ENCODE measurements at places on chromosomes 3 and 15.

GRCh38 chr3:72273615-72274014 lies 488.7 kb upstream of the PROK2 start:
- DNase-seq: no peak

GRCh38 chr15:39936187-39936586 lies 2.3 kb downstream of the EIF2AK4 start:
- DNase-seq: no peak

GRCh38 chr15:37880009-37880834 lies 54.2 kb upstream of the TMCO5A start:
- DNase-seq: no peak

DNA sequence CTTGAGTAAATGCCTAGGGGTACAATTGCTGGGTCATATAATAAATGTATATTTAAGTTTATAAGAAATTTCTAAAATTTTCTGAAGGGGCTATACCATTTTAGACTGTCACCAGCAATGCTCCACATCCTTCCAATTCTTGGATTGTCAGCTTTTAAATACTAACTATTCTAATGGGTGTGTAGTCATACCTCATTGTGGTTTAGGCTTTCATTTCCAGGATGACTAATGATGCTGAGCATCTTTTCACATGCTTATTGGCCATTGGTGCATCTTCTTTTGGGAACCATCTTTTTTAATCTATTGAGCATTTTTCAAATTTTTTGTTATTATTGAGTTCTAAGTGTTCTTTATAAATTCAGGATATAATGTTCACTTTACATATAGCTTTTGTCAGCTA lies 52.5 kb upstream of the CORO2B start:
- no peak for DNase-seq

- no peak for DNase-seq
Measured at GRCh38 chr15:74857671-74858368, 14.9 kb upstream of the ULK3 start.

DNA sequence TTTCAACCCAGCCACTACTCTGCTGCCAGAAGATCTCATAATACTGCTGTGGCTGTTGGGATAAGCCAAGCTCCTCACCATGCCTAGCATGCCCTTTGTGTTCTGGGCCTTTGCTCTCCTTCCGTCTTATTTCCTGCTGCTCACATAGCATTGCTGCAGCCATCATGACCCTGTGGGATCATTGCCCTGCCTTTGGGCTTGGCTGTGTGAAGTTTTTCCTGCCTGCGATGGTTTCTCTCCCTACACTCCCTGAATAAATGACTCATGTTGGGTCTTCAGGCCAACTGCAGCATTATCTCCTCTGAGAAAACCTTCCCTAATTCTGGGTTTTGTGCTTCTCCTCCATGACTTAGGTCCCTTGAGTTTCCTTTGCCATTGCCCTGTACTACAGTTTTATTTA lies 20.8 kb upstream of the TRA2B start:
- DNase-seq: no peak

GRCh38 chr15:29170521-29170920 lies 99.1 kb downstream of the NSMCE3 start:
- no peak for DNase-seq

DNA sequence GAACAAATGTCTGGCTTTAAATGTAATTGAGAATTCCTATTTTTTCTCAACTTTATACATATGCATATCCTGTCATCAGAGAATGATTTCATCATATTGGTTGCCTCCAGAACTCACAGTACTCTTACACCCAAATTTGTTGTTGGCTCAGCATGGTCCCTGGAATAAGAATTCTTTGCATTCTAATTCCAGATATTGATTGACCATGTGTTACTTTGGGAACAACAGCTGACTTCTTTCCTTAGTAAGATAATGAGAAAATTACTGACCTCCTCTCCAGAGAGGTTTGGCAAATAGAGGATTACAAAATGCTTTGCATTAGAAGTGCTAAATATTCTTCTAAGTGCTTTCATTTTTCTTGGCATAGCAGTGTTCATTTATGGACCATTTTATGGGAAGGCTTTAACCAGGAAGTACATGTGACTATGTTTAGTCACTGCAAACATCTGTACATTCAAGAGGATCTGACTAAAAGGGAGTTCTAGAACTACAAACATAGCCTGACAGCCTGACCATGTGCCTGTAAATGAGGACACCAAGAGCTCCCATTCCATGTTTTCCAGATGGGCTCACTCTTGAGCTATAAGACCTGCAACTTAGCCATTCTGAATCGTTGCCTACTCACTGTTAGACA lies 391.6 kb upstream of the DPPA4 start:
- DNase-seq: no peak

GRCh38 chr3:49785565-49786356 lies 581 bp downstream of the IP6K1 start:
- DNase-seq: no peak

- DNase-seq: no peak
Measured at GRCh38 chr3:140505876-140506275, 172.0 kb upstream of the TRIM42 start.

- no peak for DNase-seq
Measured at GRCh38 chr3:140341203-140341602, 336.7 kb upstream of the TRIM42 start.

GRCh38 chr3:128054367-128054766 lies 2.1 kb downstream of the SEC61A1 start:
- DNase-seq: no peak

DNA sequence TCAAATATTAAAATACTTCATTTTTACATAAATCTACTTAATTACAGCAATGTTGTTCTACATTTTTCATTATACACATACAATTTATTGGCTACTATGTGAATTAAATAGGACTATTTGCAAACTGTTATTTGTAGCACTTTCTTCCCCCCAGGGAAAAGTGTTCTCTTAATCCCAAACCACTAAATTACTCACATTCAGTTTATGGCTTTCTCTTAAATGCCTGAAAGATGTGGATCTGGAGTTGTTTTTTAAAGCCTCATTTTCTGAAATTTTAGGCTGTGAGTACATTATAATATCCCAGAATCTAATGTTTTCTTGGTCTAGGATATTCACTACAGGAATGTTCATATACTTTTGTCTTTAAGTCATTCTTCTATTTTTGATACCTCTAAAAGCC lies 32.7 kb downstream of the PRTG start:
- DNase-seq: no peak

DNA sequence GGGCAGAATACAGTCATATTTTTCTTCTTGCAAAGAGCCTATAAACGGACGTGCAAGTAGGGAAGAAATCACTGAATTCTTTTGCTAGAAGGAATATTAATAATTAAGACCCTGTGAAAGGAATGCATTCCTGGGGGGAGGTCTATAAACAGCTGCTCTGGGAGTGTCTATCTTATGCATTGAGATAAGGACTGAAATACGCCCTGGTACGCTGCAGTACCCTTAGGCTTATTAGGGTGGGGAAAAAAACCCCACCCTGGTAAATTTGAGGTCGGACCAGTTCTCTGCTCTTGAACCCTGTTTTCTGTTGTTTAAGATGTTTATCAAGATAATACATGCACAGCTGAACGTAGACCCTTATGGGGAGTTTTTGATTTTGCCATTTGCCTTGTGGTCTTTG lies 100.0 kb upstream of the KBTBD8 start:
- no peak for DNase-seq

DNA sequence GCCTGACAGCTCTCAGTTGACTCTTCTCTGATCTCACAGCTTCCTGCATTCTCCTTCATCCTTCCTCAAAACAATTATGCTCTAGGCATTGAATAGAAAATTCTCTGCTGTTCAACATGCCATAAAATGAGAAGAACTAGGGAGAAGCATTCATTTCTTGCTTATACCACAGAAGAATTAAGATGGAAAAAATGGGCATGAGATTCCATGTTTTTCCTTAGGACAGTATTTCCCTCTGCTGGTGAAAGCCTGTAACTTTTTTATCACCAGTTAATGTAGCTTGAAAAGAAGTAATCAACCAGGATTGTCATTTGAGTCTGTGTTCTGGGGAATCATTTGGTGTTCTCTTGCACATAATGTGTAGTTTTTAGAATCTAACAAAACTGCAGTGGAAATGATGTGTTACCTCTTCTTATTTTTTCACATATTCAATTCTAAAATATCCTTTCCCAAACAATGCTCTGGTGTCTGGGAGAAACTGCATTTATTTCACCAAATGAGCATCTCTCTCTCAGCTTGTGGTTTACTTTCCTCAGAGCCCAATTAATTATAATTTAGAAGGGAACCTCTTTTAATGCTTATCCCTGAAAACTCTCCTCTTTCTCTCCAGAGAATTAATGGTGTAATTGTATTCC lies 92.8 kb upstream of the DCBLD2 start:
- DNase-seq: no peak

- no peak for DNase-seq
Measured at GRCh38 chr15:67157521-67158252, 92.3 kb downstream of the SMAD3 start.

DNA sequence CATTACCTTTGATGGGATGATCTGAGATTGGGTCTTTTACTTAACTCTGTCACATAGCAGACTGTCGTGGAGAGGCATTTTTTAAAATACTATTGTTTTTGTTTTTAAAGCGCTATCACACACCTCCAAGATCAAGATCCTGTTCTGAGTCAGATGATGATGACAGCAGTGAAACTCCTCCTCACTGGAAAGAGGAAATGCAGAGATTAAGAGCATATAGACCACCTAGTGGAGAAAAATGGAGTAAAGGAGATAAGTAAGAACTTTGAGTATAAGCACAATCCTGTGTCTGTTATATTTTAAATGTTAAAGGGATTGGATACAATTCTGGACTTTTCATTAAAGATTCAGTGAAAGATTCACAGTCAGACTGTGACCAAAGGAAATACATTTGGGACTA lies 18.4 kb upstream of the ZBTB47 start:
- no peak for DNase-seq

- no peak for DNase-seq
Measured at GRCh38 chr3:125398952-125399351, 23.8 kb upstream of the ZNF148 start.

DNA sequence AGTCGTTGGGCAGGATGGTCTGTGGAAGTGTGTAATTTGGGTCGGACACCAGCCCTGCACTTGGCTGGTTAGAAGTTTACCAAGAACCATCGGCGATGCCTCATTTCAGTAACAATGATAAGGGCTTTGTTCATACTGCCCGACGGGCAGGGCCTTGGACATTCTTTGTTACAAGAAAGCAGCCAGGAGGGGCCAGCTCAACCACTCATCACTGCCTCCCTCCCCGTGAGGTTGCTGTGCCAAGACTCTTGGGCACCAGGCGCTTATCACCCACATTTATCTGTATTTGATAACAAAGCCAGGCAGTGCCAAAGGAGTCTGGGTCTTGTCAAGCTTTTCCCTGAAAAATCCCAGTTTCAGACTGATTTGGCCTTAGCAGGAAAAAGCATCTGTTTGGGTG lies 235.0 kb downstream of the ADAMTS17 start:
- no peak for DNase-seq

DNA sequence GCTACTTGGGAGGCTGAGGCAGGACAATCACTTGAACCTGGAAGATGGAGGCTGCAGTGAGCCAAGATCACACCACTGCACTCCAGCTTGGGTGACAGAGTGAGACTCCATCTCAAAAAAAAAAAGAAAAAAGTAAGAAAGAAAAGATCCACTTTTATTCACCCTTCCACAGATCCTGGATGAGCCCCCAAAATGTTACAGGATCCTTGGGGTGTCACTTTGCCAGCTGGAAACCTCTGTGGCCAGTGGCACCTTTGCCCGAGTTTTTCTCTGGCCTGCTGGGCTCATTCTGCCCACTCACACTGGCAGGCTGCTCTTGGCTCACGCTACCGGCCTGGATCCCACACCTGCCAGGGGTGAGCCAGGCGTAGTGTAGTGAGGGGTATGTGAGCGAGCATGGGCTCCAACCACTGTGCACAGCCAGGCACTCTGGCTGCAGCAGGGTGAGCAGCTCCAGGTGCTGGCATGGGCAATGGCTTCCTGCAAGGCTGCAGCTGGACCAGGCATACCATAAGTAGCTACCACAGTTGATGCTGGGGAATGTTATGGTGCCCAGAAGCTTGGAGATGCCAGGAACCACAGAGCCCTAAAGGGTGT lies 57.8 kb upstream of the C15orf39 start:
- DNase-seq: no peak

DNA sequence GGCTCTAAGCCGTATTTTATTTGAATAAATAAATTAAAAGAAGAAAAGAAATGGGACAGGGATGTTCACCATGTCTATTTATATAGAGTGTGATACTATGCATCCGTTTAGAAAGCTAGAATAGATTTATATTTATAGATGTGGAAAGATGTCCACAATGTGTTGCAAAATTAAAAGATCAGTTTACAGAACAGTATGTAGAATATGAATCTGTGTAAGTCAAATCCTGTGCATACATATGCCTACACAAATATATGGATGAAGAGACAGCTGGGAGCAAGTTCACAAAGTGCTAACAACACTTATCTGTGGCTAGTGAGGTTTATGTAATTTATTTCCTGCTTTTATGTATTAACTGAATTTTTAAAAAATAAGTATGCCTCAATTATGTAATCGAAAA lies 25.4 kb upstream of the SLMAP start:
- DNase-seq: no peak

DNA sequence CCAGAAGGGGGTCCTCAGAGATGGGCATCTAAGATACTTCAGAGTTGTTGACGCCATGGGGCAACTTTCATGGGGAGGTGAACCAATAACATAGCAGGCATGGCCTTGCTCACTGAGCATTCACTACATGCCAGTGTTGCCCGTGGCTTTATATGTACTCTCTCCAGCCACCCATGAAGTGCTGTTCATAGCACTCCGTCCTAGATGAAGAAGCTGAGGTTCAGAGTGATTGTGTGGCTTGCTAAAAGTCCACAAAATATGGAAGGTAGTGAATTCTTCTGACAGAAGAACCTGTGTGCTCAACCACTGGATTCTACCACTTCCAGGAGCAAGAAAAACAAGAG lies 9.8 kb upstream of the SEMA4B start:
- no peak for DNase-seq

GRCh38 chr15:65277015-65277414 lies 9.7 kb downstream of the PARP16 start:
- DNase-seq: no peak

- no peak for DNase-seq
Measured at GRCh38 chr3:24378313-24378712, 116.3 kb downstream of the THRB start.

- no peak for DNase-seq
Measured at GRCh38 chr3:25292595-25292994, 135.5 kb upstream of the RARB start.

GRCh38 chr3:18135060-18135814 lies 289.9 kb downstream of the SATB1 start:
- no peak for DNase-seq

DNA sequence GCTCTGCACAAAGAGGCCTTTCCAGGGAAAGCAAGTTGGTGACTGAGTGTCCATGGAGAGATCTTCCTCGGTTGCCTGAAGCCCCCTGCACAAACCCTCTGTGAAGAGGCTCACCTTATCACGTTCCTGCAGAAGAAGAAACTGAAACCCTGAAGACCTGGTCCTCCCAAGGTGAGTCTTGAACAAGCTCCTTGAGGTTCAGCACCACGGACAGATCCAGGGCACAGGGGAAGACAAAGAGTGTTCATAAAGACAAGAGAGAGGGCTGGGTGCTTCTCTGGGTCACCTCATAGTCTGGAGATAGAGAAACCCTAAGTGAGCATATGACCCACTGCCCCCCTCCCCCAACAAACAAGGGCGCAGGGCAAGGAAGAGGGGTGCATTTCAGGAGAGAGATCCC lies 21.7 kb upstream of the TBC1D21 start:
- DNase-seq: no peak

- no peak for DNase-seq
Measured at GRCh38 chr3:31246293-31247062, 286.2 kb upstream of the STT3B start.

Data from stimulated activated CD8-positive, alpha-beta memory T cell treated with anti-CD3 and anti-CD28 coated beads, Interleukin-12 subunit alpha, Interleukin-12 subunit beta, amount 100 ng/mL, for 4 hours (primary cell).